Fibroblast of skin of left biceps (primary cell): ENCODE measurements at places on chromosomes 1 and 21.

- DNase-seq, result no peak
These were observed 68.3 kb upstream of the RHOU start for GRCh38 chr1:228666686-228667623.

DNA sequence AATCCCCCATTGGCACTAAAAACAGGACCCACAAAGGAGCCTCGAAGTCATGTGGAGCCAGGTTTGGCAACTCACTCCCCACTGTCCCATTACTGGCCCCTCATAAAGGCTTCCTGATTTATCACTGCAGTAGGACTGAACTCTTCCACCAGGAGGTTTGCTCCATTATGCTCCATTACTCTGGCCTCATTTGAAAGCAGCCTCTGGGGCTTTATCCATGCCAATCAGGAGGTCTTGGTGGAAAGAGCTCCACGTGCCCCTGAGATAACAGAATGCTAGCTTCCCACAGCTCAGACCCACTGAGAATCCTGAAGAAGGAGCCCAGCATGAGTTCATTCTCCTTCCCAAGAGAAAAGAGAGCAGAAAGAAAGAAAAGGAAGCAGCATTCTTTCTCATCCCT lies 76.4 kb downstream of the HIVEP3 start:
- no peak for DNase-seq

GRCh38 chr21:46517361-46517760 lies 58.7 kb downstream of the DIP2A start:
- DNase-seq, result no peak

DNA sequence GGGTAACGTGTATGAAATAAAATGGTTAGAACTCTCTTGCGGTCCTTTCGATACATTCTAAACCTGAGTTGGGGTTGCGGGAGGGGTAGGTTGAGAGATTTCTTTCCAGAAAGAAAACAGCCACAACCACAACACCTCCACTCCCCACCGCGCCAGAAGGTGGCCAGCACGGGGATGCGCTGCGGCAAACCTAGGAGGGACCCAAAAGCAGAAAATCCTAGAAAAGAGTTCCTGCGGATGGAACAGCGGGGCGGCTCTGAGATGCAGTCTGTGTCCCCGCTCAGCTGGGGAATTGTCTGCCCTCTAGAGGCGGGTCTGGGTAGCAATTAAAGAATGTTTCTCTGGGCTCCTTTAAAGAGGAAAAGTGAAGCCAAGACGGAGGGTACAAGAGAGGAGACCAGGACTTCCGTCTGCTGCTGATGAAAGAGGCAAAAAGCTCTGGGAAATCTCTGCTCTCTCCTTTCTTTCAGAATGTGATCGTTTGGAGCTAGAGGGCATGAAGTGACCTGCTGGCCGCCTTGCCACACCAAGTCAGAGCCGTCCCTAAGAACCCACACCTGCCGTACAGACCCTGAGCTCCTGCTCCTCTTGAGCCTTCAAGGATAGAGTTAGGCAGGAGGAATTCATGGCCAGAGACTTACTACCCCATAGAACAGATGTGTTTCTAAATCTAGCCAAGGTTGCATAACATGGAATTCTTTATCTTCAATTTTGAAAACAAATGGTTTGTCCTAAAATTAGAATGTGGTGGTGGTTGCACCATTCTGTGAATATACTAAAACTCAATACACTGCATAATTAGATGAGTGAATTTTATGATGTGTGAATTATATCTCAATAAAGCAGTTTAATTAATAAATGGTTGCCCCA lies 46.5 kb upstream of the COA6 start:
- no peak for DNase-seq

GRCh38 chr1:151832318-151832980 lies 847 bp upstream of the RORC start:
- no peak for DNase-seq

DNA sequence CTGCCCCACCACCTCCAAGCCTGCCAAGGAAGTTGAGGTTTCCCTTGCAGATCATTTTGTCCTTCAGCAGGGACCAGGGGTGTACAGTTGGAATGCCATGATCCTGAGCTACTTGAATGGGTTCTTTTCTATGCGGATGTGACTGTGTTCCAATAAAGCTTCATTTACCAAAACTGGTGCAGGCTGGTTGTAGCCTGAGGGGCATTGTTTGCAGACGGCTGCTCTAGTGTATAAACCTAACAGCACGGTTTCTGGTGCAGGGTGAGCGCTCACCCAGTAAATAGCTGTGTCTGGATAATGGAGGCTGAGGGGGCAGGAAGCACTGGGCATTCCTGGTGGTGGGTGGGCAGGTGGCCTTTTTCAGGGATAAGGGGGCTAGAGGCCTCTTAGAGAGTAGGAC lies 72.7 kb upstream of the ACTL8 start:
- no peak for DNase-seq

GRCh38 chr1:36796106-36796590 lies 238.2 kb downstream of the GRIK3 start:
- no peak for DNase-seq

DNA sequence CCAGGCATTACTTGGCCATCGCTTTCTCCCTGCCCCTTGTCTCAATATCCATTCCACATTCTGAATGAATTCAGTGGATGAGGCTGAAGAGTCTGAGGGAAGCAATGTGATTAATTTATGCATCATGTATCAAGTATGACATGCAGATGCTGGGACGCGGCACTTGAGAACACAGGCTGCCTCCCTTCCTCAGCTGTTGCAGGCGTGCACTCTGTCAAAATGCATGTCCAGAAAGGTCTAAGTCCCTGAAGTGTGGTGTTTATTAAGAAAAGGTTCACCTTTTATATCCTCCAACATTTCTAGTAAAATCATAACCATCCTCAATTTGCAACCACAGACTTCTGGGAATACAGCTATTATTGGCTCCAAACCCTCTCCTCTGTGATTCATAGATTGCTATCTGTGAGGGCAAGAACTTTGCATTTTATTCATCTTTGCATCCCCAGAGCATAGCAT lies 22.6 kb upstream of the RAB3GAP2 start:
- DNase-seq, result peak; percentile 69

- no peak for DNase-seq
These were observed 1.8 kb upstream of the PTTG1IP start for GRCh38 chr21:44875316-44875700.

GRCh38 chr1:17194133-17194475 lies 10.8 kb upstream of the PADI1 start:
- no peak for DNase-seq

DNA sequence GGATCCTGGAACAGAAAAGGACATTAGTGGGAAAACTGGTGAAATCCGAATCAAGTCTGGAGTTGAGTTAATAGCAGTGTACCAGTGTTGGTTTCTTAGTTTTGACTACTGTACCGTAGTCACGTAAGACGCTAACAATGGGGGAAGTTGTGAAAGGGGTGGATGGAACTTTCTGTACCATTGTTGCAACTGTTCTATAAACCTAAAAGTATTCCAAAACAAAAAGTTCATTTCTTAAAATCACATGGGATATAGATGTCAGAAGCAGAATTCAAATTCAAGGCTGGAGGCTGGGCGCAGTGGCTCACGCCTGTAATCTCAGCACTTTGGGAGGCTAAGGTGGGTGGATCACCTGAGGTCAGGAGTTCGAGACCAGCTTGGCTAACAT lies 16.9 kb downstream of the ARHGEF19 start:
- DNase-seq, result no peak

- DNase-seq, result no peak
These were observed 220.1 kb upstream of the SAMSN1 start for GRCh38 chr21:14766241-14766640.

GRCh38 chr1:19811206-19811851 lies 3.8 kb downstream of the RNF186 start:
- DNase-seq, result no peak

DNA sequence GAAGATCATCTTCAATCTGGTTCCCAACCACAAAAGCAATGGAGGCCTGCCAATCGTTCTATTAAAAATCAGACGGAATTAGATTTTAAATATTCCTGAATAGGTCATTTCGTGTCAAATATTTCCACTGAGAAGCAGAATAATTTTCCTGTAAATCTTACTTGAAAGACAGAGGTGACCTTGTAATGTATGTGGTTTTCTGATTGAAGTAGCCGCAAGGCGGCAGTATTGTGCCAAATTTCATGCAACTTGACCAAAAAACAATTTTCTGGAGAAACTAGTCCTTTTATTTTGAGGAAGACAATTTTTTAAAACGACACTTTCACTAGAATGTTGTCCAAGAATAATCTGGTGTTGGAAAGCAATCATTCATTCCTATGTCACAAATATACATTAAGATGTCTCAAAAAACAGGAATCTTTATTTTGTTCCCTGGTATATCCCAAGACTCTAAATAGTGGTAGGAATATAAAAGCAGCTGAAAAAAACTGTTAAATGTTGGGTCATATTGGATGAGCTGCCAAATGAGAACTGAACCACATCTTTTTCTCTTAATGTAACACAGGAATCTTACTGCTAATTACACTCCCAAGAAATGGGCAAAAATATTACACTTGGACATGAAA lies 33.6 kb downstream of the SPAG17 start:
- DNase-seq, result no peak

DNA sequence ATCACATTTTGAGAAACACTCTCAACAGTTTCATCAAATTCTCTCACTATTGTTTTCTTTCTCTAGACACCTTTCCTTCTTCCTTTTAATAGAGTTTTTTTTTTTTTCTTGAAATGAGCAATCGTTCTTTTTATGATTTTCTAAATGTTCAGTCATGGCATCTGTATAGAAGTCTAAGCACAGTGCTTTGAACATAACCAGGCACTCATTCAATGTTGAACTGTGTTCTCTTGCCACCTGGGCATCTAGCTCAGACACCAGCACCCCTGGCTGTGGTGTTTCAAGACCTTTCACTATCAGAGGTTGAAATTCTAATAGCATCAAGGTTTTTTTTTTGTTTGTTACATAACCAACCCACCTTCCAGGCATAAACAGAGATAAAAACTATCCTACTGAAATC lies 96.6 kb downstream of the DNM3 start:
- no peak for DNase-seq

DNA sequence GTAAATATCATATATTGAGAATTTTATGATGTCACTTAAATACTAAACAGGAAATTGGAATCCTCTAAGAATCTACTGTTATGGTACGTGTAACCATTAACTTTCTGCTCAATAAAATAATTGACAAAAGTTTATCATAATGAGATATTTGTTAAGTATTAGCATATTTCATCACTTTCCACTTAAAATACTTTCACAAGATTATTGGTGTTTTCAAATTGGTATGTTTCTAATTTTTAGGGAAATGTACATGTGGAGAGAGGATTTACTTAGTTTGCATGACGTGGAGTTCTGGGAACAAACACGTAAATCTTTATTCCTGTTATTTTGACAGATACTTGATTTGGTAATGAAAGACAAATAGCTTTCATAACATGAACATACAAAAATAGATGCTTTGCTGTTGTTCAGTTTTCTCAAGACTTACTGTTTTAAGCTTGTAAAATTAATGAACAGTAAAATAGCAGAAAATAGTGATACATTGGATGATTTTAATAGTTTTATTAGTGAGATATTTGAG lies 1.6 kb downstream of the SRSF11 start:
- DNase-seq, result no peak

- DNase-seq, result no peak
These were observed 29.2 kb downstream of the RNU1-1 start for GRCh38 chr1:16484931-16485330.

GRCh38 chr21:35400233-35400939 lies 351.3 kb upstream of the RUNX1 start:
- DNase-seq, result peak; percentile 26

DNA sequence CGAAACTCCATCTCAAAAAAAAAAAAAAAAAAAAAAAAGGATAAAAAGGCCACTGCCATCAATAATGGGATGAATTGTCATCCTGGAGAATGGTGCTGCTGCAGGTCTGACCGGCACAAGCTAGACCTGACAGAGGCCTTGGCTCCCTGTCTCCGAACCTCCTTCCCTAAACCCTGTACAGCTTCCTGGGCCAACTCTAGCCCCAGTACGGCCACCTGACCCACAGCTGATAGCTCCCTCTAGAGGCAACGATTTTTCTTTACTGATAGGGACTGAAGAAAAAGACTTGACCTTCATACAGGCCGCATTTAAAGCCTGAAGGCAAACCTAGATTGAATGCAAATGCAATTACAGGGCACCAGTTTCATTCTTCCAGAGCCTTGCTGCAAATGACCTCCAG lies 30.7 kb downstream of the NOL9 start:
- no peak for DNase-seq

- no peak for DNase-seq
These were observed 451.1 kb downstream of the LTN1 start for GRCh38 chr21:28541371-28542112.

GRCh38 chr1:6184083-6184783 lies 4.1 kb upstream of the CHD5 start:
- DNase-seq, result no peak

DNA sequence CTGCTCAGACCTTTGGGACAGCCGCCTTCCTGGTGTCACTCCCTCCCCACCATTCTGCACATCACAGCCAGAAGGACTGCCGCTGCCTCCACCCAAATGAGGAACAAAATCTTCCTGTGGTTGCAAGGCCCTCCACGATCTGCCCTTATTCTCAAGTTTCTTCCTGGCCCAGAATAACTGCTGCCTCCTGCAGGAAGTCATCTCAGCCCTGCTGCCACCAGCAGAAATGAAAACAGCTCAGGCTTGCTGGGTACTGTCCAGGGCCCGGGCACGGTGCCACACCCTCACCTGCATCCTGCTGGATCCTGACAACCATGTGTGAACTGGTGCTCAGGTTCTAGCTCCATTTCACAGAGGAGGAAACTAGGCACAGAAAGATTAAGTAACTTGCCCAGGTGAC lies 2.8 kb downstream of the CLDN19 start:
- DNase-seq, result no peak

DNA sequence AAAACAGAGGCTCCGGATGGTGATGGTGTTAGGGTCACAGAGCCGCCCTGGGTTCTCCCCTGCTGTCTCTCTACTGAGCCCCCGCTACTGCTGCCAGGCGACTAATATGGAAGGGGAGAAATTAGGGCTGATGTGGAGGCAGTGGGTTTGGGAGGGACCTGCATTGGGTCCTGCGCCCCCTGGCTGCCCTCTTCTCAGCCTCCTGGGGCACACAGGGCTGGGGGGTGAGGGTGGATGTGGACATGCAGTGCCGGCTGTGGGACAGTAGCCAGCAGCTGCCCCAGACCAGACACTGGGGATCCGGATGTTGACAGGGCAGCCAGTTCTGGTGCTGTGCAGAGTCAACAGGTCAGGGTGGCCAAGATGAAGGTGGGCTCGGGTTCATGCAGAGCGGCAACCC lies 1.5 kb upstream of the CLCNKB start:
- DNase-seq, result no peak

DNA sequence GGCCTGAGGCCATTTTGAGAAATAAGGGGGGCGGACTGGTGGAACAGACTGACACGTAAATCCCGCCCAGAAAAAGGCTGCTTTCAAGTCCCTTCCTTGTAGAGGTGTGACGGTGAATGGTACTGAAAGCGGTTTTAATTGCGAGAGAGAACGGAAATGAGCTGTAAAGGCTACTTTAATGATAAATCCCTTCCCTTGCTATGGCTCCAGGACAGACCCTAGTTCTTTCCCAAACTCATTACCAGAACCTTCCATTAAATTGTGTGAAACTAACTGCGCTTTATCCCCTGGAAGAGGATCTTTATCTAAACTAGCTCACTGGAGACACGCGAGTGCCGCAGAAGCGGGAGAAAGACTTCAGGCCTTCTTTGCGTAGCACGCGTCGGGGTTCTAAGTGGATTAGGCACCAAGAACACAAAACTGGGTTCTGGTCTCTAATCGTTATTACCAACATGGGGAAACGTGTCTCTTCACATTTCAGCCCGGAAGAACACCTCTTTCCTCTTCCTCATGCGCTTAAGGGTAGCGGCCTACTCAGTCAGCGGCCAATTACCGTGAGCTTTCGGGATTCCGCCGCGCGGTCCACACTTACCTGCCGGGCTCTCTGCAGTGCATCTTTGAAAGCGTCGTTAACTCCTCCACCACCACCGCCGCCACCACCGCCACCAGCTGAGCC lies 441 bp downstream of the FUBP1 start:
- peak; percentile 60 for DNase-seq
